ENCODE measurements at places on chromosomes 7 and 10. TPM values are rescaled to one million over a fixed set of nuclear protein-coding genes. Genes with fewer than 3 reads are reported as not detected.

GRCh38 chr7:123126171-123126570 is 73.6 kb downstream of the SLC13A1 start:
- no peak for DNase-seq

DNA sequence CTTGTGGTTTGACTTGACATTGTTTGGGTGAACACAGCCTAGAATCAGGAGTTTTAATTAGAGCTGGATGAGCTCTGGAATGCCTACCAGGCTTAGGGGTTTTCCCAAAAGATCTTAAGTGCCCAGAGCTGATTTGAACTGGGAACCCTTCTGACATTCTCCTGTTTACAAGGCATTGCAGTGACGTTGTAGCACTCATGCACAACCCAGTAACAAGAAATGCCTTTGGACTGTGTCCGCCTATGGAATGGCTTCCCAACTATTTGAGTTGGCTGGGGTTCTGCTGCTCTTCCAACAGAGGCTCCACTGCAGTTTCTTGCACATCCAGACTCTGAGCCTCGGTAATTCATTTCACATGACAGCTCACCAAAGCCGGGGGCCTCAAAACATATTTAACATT is 76.7 kb upstream of the MKX start:
- no peak for DNase-seq

DNA sequence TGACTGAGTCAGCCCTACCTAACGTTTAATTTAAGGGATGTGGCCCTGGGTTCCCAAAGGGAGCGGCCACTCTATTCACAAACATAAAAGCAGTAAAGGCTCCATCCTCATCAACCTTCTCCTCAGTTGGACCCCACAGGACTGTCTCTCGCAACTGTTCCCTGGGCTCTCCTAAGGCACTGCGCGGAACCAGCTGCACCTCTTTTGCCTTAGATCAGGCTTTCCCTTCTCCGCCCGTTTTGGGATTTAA is 689 bp upstream of the GTPBP4 start:
- DNase-seq = no peak

- no peak for DNase-seq
Measured at GRCh38 chr10:28492116-28492920, 40.6 kb upstream of the WAC start.

GRCh38 chr7:141301544-141301943 is 227.7 kb downstream of the TMEM178B start:
- no peak for DNase-seq

- DNase-seq = no peak
Measured at GRCh38 chr7:63065684-63066083, 933.0 kb upstream of the ZNF722 start.

- no peak for DNase-seq
Measured at GRCh38 chr10:13922586-13922985, 335.8 kb downstream of the PRPF18 start.

GRCh38 chr7:14888962-14889361 is 13.6 kb downstream of the DGKB start:
- DNase-seq = no peak

DNA sequence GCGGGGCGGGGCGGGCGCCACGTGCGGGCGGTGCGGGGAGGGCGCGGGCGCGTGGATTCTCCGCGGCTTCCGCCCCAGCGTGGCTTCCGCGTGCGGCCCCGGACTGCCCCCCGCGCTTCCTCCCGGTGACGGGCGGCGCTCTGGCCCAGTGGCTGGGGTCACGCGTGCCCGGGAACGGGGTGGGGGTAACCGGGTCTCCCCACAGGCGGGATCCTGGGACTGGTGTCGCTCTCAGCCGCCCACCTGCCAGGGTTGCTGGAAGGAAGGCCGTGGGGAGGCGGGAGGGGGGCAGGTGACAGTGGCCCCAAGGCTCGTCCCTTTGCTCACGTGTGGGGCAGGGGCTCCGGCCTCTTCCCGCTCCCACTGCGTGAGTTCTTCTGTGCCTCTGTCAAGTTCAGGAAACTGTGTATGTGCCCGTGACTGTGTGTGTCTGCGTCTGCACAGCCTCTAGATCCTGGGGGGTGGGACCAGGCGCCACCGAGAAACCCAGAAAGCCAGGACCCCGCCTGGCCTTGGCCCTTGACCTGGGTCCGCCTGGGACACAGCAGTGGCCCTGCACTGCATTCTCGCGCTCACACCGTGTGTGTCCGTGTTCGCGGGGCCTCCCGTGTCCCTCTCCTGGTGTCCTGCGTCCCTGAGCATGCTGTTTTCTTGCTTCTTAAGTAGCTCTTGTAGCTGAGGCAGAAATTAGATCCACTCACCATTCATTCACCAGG is 919 bp downstream of the MAFK start:
- DNase-seq = no peak

GRCh38 chr7:90236721-90237289 is 8.2 kb upstream of the CFAP69 start:
- DNase-seq = no peak

DNA sequence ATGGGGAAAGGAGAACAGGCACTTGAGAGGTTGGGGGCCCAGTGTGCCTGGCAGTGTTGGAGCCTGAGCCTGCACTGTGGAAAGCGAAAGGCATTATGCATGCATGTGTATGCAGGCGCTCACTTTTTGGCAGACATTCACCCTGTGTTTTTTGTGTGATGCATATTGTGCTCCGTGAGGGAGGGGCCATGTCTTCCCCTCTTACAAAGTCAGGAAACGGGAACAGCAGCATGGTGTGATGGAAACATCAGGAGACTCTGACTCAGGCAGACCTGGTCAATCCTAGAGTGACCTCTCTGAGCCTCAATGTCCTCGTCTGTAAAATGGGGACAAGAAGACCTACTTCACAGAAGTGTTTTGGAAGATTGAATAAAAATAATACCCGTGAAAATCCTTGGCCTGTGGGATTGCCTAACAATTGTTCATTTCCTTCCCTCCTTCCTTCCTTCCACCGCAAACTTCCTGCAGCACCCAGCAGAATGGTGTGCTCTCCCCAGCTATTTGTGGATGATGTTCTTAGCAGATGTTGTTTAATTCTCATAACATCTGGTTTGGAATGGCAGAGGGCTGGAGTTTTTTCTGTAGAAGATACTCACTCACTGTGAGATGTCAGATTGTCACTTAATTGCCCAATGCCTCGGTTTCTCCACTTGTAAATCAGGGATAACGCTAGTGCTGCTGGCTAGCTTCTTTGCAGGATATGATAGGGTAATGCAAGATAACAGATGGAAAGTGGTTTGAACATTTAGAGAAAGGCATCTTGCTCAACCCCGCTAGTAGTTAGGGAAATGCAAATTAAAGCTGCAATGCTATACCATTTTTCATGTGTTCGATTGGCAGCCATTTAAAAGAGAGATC is 39.8 kb downstream of the CDH23 start:
- DNase-seq = no peak

DNA sequence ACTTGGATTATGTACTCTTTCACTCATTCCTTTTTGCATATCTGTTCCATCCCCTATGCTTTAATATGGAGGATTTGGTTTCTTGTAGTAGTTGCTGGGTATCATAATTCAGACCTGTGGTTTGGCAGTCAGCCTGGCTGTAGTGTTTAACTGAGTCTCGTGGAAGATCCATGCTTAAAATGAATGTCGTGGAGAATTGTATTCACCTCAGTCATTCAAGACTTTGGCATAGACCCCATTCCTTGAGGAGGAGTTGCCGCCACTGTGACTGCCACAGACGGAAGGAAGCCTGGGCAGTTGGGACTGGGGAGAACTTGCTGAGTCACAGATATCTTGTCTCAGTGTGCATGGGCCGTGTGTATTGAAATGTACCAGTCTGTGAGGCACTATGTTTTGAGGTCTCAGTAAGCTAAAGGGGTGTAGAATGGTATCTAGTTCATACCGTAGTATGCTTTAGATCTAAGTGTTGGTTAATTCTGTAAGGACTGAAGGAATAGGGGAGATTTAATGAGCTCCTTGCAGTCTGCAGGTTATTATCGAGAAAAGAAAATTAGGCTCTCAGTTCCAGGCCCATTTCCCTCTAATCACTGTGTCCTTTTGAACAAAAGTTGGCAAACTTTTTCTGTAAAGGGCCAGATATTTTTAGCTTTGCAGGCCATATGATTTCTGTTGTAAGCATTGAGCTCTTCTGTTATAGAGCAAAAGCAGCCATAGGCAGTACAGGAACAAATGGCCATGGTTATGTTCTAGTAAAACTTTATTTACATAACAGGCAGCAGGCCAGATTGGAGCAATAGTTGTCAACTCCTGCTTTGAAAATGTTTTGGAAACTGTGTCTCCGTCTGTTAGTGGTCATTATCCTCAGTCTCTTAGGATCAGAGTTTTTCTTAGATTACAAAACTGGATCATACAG is 76.8 kb downstream of the TPST1 start:
- no peak for DNase-seq

ACHE gene
- total RNA-seq = 0.64 TPM

NEURL1 gene
- 0.33 TPM for total RNA-seq

EVX1 gene
- not detected for total RNA-seq

RNF133 gene
- 8.2 TPM for total RNA-seq
